ENCODE measurements at places on chromosomes 7 and 10.

DNA sequence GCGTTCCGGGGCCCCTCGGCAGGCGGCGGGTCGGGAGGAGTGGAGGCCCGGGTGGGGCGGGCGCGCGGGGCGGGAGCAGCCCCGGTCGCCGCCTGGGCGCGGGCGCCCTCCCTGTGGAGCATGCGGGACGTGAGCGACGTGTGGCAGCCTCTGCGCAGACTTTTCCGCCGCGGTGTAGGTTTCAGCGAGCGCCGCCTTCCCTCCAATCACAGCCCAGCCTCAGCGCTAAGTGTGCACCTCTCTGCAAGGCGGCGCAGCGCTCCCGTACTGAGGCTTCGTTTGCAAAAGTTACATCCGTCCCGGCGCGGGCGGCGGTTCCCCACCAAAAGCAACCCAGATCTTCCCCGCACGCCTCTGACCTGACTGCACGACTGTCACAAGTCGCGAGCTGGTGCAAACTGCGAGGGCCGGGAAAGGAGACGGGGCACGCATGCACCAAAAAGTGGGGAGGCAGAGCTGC lies 1.2 kb upstream of the PFKFB3 start:
- no peak for DNase-seq

GRCh38 chr10:4054656-4055435 lies 269.8 kb upstream of the KLF6 start:
- no peak for DNase-seq

DNA sequence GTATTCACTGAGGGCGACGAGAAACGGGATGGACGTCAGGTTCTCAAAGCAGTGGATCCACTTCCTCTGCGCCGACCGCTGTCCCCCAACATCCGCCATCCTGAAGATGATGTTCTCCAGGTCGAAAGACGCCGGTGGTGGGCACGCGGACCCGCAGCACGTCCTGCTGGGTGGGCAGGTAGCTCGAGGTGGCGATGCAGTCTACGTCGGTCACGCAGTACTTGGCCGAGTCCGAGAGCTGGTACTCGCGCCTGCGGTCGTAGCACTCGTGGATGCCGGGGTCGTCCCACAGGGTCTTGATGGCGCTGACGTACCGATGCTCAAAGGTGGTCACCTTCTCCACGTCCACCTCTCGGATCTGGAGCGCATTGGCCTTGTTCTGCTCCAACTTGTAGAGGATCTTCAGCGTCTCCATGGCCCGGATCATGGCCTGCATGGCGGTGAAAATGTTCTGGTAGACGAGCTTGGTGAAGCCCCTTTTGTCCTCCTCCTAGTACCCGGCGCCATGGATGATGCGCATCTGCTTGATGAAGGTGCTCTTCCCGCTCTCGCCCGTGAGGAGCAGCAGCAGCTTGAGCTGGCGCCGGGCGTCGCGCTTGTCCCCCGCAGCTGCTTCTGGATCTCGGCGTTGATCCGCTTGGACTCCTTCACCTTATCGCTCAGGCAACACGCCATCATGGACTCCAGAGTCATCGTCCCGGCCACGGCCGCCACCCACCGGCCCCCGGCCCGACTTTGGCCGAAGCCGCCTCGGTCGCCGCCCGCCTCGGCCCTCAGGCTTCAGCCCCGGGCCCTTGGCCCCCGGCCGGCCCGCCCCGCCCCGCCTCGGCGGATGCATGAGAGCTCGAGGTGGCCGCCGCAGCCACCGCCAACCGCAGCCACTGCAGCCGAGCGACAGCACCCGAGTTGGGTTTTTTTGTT lies 122.9 kb upstream of the KCTD7 start:
- DNase-seq, result no peak

DNA sequence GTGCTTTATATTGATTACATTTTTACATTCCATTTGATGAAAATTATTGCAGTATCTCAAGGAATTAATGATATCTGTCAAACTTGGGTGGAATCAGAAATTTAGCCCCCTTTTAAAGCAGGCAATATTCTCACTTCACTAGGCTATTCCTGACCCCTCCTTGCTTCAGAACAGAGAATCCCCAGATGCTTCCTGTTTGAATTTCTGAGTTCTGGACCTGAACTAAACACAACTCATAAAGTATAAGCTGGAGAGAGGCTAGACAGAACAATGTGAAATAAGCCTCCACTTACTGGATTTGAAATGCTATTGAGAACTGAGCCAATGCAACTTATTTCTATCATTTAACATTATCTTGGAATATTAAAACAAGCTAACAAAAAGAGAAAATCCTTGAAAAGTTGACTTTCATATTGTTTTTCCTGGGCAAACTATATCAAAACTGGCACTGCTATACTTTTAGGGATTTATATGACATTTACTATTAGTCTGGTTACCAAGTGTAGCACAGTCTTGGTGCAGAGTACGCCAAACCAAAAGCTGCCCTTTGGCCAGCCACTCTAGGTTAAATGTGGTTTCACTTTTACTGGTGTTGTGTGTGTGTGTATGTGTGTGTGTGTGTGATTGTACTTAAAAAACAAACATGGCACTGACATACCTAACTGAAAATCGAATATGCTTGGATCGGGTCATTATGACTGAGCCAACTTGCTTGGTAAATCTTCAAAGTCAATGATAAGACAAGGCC lies 19.0 kb upstream of the AGMO start:
- DNase-seq, result no peak

- DNase-seq, result peak; percentile 32
These were observed 628 bp downstream of the PARP12 start for GRCh38 chr7:140062118-140062527.

Data from SJSA1 (cell line).